ENCODE measurements at places on chromosomes 11 and 22. TPM values are rescaled to one million over a fixed set of nuclear protein-coding genes. Genes with fewer than 3 reads are reported as not detected.

Gene RPS6KB2
- 30.8 TPM for total RNA-seq

Gene CRKL
- total RNA-seq: 61.4 TPM

Gene GPR83
- 0.62 TPM for total RNA-seq

Gene SPI1
- 47.0 TPM for total RNA-seq

Gene KRTAP5-8
- total RNA-seq: 0.49 TPM

Gene CDPF1
- total RNA-seq: 6.8 TPM

Gene DEPDC7
- total RNA-seq: 12.3 TPM

Gene ALG12
- total RNA-seq: 13.6 TPM

Gene EXPH5
- 11.9 TPM for total RNA-seq

Gene MPZL2
- total RNA-seq: 49.6 TPM

Gene ATXN10
- total RNA-seq: 130 TPM

- DNase-seq: no peak
Measured at GRCh38 chr22:30239488-30240405, 6.8 kb downstream of the LIF start.

DNA sequence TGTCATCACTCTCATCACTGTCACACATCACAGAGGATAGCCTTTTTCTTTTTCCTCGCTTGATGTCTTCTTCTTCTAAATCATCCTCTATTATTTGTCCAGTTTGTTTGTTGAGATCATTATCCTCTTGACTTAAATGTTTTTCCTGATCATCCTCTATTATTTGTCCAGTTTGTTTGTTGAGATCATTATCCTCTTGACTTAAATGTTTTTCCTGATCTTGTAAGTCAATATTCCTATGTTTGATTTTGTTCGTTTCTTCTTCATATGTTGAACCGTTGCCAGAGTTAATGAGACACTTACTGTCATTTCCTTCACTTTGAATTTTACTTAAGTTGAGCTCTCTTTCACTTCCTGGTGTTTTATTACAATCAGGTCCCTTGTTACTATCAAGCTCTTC is 5.6 kb downstream of the CCDC82 start:
- DNase-seq: no peak

DNA sequence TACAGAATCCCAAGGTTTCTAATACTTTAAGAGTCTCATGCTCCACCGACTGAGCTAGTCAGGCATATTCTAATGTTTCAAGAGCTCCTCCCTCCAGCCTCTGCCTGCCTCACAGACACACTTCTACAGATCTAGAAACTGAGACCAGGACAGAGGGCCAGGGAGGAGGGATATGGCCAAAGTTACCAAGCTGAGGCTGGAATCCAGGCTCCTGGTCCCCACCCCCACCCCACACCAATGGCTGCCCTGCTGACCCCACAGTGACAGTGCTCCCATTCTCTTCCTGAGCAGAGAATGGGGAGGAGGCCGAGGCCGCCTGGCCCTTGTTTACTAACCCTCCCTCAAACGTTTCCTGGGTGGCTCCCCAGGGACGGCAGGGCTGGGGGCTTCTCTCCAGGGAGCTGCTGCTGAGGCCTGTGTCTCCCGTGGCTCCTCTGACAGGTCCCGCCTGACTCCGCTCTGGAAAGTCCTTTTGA is 2.2 kb downstream of the PLEKHB1 start:
- DNase-seq: no peak

GRCh38 chr11:102166175-102167064 is 56.2 kb downstream of the YAP1 start:
- DNase-seq: no peak

- DNase-seq: peak; percentile 42
Measured at GRCh38 chr22:49023161-49023878, 804.4 kb downstream of the BRD1 start.

- DNase-seq: no peak
Measured at GRCh38 chr11:97461934-97462333, 1072.1 kb downstream of the JRKL start.

DNA sequence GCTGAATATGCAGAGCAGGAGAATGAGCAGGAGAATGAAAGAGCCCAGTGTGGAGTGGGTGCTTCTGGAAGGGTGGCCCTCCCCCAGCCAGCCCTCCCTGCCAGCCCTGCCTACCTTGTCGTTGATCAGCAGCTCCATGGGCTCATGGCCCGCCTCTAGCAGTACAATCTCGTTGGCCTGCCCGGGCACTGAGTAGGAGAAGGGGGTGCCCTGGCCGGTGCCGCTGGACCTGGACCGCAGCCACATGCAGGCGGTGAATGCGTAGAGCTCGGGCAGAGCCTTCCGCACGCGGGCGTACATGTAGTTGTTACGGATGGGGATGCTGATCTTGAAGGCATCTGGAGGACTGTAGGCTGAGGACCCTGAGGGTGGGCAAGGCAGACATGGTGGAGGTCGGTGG is 17.4 kb downstream of the NPTXR start:
- DNase-seq: no peak

DNA sequence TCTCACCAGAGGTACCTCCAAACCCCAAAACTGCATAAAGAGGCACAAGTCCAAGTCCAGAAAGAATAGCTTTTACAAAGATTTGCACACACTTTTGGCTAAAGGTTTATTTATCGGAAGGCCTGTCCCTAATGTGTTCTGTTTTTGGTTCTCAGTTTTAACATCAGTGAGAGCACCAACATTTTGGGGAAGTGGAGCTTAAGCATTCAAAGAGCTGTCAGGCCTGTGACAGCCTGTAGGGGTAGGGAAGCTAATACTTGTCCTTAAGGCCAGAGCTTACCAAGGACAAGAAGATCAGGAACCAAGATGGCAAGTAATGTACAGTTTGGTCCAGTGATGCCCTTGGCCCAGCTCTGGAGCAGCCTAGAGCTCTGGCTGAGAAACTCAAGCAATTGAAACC is 38.9 kb upstream of the SCUBE2 start:
- no peak for DNase-seq

DNA sequence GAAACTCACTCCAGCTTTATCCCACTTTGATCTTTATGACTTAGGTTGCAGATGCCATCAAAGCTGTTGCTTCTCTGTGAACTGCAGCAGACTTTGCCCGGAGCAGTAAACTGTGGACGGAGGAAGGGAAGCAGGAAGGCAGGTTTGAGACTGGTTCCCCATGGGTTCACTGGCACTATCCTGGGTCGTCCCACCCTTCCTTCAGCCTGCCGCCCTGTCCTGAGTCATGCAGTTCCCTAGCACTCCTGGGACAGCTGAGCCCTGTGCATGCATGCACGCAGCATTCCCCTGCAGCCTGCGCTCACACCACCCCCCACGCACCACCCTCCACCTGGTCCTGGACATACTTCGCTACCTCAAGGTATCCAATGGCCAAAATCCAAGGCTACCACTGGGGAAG is 23.5 kb upstream of the P2RY2 start:
- peak; percentile 49 for DNase-seq

- no peak for DNase-seq
Measured at GRCh38 chr11:5643585-5643984, 18.8 kb downstream of the TRIM34 start.

GRCh38 chr11:82731691-82732277 is 1.9 kb downstream of the FAM181B start:
- no peak for DNase-seq

DNA sequence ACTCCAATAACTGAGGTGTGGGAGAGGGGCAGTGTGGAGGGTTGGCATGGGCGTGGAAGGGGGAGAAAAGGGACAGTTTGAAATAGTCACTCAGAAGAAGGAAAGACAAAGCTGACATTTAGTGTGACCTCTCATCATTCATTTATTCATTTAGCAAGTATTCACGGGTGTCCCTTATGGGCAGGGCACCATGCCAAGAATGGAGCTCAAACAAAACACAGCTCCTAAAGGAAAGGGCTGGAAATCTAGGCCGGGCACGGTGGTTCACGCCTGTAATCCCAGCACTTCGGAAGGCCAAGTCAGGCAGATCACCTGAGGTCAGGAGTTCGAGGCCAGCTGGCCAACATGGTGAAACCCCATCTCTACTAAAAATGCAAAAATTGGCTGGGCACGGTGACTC is 19.4 kb upstream of the DGKZ start:
- DNase-seq: no peak

DNA sequence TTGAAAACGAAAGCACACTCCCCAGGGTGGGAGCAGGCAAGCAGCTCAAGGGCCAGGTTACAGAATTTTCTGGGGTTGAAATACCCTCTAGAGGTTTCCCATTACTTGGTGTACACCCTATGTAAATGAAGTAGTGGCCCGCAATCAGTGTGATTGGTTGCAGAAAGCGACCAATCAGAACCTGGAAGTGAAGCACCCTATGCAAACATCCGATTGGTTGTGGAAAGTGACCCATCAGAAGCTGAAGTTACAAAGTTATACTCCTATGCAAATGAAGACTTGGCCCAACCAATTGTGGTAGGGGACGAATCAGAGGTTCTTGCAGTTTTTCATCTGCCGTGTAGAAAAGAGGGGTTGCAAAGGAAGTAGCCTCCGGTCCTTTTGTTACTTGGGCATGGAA is 19.2 kb downstream of the PRR5 start:
- no peak for DNase-seq

GRCh38 chr11:44873537-44873936 is 77.1 kb downstream of the TP53I11 start:
- no peak for DNase-seq

- no peak for DNase-seq
Measured at GRCh38 chr11:114050258-114050927, 9.1 kb upstream of the ZBTB16 start.

Data from sciatic nerve (tissue), 2 donors.